ENCODE measurements at places on chromosomes 3 and 15.

DNA sequence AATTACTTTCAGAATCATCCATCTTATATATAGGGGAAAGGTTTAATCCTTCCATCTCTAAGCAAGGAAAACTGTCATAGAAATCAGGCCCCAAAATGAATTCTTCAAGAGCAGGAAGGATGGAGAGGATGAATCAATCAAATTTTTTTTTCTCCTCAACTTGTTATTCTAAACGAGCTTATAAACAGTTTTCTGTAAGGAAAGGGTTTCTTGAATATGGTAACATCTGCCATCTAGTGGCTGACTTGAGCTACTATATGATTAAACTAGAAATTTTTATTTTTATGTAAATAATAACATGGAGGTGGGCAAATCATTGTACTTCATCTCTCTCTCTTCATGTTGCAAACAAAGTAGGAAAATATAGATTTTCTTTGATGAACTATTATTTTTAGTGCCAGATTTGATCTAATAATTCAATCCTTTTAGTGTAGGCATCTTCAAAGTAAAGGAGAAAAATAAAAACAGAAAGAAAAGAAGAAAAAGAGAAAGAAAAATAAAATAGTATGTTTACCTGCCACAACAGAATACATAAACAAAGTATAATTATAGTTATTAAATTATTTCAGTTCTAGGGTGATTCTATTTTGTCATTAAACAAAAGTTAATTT lies 146.6 kb downstream of the SERPINI1 start:
- no peak for DNase-seq

DNA sequence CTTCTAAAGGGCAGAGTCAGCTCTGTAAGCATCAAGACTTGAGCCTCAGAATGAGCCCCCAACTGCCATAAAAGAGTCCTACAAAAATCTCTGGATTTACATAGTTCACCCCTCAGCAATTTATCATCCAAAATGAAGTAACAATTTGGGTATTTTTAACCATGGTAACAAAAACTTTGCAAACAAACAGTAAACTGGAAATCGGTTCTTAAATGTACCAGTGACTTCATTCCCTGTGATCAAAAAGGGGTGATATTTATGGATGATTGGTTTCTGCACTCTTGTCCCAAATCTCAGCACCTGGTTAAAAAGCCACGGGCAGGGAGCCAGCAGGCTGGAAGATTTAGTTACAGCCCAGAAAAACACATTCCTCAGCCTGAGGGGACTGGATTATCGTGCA lies 73.6 kb downstream of the TFG start:
- DNase-seq = no peak

- DNase-seq = peak; percentile 14
These were observed 169.5 kb downstream of the ATP10A start for GRCh38 chr15:25693321-25694238.

DNA sequence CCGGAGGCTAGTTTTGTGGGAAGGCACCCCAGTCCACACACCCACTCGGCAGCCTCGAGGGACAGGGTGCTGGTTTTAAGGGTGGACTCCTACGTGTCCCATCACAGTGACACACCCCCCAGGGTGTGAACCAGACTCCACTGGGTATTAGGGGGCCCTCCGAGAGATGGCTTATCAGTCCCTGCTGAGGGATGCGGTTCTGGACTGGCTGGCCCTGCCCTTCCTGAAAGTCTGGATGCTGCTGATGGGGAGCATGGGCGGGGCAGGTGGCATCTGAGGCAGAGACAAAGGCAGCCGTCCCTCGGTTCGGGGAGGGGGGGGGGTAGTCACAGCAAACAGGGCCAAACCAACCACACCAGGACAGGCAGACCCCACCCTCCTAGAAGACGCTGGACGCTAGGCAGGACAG lies 939 bp upstream of the ULK3 start:
- no peak for DNase-seq

DNA sequence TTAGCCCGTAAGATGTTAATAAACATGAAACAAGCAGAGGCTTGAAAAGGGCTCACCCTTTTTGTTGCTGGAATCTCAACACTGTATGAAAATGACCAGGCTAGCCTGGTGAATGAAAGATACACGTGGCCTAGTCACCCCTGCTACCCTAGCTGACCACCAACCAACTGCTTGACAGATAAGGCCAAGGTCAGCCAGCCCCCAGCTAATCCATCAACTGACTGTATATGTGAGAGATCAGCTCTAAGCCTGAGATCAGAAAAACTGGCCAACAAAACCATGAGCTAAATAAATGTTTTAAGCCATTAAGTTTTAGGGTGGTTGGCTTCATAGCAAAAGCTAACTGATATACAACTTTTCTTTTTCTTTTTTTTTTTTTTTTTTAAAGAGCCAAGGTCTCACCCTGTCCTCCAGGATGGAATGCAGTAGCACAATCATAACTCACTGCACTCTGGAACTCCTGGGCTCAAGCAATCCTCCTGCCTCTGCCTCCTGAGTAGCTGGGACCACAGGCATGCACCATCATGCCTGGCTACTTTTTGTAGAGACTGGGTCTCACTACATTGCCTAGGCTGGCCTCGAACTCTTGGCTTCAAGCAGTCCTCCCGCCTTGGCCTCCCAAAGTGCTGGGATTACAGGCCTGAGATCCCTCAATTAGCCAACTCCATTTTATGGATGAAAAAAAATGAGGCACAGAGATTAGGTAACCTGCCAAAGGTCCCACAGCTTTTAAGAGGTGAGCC lies 34.6 kb downstream of the SH3BP5 start:
- no peak for DNase-seq

- DNase-seq = no peak
These were observed 114.6 kb downstream of the XXYLT1 start for GRCh38 chr3:195156286-195156890.

GRCh38 chr3:56942523-56942922 lies 117.9 kb upstream of the SPATA12 start:
- DNase-seq = no peak

- no peak for DNase-seq
These were observed 587.3 kb downstream of the IGSF11 start for GRCh38 chr3:118447339-118447738.

DNA sequence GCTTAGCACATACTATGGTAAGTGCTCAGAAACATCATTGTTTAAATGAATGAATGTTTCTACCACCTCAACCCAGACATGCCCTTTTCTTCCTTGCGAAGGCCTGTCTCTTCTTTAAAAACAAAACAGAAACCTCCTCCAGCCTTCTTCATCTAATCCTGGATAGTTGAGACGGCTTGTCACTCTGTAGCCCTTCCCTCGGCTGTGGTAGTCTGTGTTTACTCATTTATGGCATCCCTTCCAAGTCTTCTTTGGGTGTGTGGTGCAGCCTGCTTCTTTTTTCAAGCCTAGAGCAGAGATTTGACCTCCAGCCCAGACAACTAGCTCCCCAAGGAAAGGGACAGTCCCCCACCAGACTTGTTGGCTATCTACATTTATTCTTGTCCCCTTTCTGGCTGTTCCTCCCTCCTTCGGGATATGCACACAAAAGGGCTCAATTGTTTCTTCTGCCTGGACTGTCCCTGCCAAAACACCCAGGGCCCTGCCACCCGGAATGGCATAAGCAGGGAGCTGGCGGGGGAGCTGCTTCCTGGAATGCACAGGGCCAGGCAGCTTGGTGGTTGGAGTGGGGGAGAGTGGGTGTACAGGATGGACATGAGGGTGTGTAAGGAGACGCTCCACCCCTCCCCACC lies 67.8 kb downstream of the ITGA11 start:
- DNase-seq = no peak

DNA sequence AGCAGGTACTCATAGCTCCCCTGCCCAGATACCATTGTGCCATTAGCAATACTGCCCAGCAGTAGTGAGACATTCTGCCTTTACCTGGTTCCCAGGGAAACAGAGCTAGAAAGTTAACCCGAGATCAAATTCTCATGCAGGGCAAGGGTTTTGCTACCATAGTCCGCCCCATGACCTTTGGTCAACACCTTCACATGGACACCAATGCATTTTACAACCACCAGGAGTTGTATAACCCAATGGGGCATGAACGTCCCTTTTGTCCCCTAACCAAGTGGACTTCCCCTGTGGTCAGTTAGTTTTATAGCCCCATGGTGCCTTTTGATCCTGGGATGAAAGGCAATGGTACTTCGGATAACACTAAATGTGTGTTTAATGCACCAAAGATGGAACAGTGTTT lies 151.7 kb upstream of the IQSEC1 start:
- no peak for DNase-seq

DNA sequence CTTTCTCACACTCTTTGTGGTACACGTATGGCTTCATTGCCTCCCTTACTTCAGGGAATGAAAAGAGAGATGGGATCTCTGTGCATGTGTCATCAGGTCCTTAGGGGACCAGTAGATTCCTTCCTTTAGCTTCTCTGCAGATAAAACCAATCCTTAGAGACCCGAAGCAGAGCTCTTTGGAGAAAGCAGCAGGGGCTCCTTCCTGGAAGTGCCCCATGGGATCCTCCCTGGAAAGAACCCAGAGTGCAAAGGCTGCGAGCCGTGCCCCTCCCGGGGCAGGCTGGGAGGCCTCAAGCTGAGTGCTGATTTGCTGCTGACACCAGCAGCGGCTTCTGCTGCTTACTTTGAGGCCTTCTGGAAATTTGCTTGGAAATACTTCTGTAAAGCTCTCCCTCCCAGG lies 328.6 kb upstream of the RGMA start:
- DNase-seq = no peak

DNA sequence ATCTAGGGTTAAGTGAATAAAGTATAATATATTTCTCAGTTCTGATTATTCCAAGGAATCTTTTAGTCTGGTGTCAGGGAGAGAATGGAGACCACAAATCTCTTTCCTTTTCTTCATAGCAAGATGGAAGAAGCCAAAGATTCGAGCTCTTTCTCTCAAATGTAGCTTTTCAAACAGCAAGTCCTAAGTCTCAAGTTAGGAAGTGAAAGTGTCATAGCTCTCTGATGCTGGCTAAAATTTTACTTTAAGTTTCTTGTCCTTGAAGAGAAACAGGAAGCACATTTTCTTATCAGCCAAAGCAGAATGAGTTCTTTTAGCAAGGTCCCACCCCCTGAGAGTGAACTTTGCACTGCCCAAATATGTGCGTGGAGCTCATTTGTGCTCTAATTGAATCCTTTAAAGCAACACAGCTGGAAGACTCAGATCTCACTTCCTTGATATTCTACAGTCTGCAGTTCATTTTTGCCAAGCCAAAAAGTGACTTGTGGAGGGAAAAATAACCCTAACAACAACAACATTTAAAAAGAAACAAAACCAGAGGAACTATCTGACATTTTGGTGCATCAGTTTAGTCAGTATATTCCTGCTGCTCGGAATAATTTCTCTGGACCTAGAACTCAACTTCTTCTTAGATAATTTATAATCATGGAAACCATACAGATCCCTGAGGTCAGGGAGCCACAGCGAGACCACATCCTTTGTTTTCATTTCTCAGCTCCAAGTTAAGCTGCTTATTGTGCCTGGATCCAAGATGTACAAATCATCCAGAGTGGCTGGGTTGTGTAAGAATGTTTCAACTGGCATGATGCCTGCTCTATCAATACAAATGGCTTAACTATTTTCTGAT lies 238.7 kb upstream of the P2RY1 start:
- DNase-seq = peak; percentile 4

DNA sequence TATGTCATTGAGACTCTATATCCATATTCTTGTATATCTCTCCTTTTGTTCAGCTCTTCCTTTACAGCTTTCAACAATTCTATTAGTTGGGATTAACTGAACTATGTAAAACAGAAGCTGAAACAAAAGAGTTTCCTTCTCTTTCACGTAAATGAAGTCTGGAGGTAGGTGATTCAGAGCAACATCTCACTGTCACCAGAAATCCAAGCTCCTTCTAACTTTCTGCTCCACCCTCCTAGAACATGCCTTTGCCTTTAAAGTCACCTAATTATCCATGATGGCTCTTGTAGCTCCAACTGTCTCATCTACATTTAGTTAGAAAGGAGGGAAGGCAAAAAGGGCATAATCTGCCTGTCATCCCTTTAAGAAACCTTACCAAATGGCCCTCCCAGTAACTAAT lies 458.2 kb upstream of the MDFIC2 start:
- DNase-seq = no peak

- no peak for DNase-seq
These were observed 158.0 kb downstream of the CDIN1 start for GRCh38 chr15:36737430-36737891.

GRCh38 chr15:61830536-61831330 lies 229.5 kb downstream of the VPS13C start:
- no peak for DNase-seq

DNA sequence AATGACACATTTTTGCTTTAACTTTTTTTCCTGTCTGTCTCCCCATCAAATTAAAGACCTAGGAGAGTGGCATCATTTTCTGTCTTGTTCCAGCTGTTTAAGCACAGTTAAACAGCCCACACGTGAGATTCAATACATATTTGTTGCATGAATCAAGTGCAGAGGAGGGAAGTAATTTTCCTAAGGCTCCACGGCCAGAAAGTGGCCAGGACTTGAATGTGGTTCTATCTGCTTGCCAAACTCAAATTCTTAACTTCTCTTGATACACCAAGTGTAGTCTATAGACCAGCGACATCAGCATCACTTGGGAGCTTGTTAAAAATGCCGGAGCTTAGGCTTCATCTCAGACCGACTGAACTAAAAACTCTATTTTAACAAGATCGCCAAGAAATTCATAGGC lies 724.8 kb upstream of the CFAP20DC start:
- DNase-seq = no peak

DNA sequence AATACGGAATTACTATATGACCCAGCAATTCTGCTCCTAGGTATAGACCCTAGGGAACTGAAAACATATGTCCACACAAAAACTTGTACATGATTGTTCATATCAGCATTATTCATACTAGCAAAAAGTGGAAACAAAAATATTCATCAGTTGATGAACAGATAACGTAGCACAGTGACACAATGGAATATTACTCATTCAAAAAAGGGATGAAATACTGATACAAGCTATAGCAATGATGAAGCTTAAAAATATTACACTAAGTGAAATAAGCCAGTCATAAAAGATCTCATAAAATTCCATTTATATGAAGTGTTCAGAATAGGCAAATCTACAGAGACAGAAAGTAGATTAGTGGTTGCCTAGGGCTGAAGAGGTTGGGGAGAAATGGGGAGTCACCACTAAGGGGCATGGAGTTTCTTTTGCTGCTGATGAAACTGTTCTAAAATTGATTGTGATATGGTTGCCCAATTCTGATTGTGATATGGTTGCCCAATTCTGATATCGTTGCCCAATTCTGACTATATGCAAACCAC lies 10.5 kb downstream of the C15orf61 start:
- DNase-seq = no peak

GRCh38 chr3:30048431-30048830 lies 558.0 kb upstream of the TGFBR2 start:
- no peak for DNase-seq

- peak; percentile 45 for DNase-seq
These were observed 967.8 kb upstream of the CFAP20DC start for GRCh38 chr3:60017631-60018030.

DNA sequence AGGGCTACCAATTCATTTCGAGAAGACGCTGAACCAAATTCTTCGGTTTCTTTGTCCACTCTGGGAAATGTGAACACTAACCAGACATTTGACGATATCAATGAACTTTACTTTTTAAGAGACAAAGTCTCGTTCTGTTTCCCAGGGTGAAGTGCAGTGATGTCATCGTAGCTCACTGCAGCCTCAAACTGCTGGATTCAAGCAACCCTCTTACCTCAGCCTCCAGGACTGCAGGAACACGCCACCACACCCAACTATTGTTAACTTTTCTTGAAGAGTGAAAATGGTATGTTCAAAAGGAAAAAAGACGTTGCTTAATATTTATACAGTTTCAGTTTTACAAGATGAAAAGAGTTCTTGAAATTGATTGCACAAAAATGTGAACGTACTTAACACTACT lies 30.6 kb downstream of the MB21D2 start:
- DNase-seq = no peak

All from CD4-positive, alpha-beta T cell treated with Interferon gamma for 1 hour (primary cell).